Hepatic stellate cell (primary cell): ENCODE measurements at places on chromosomes 3 and 15.
A peak's percentile ranks its signal among the peaks of the same experiment; 100 is the strongest.

GRCh38 chr3:26091626-26092025 is 301.7 kb downstream of the OXSM start:
- no peak for DNase-seq

DNA sequence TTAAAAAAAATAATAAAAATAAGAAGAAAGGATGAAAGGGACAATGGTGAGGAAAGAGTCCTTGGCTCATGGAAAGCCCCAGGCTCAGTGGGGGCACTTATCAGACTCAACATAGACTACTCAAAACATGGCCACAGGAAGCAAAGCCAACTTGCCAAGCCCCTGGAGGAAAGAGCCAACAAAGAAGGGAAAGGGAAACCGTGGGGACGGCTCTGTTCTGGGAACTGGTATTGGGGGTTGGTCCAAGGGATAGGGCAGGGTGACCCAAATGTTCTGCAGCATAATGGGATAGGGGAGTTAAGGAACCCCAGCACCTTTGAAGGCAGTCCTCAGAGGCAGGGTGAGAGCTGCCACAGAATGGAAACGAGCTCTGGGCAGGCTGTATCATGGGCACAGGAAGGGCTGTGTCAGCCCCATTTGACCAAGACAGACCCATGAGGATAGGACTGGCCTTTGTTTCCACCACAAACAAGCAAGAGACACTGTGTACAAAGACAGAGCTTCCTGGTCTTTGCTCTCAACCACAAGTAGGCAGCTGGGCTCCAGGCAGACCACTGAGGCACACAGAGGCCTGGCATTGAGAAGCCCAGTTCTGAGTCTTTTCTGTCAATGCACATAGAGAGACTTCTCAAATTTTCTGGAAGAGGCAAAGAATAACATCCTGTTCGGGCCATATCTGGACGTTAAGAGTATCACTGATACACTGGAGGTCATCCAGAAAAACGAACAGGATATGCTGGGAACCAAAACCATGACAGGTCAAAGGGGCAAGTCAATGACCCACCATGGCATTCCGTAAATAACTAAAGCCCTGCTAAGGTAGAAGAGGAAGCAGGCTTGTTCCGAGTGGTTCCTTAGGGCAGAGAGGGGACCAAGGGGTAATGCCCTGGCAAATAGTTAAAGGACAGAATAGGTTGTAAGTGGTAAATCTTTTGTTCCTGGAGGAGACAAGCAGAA is 10.6 kb upstream of the SEMA7A start:
- no peak for DNase-seq

GRCh38 chr15:71701808-71702207 is 108.5 kb upstream of the NR2E3 start:
- no peak for DNase-seq

GRCh38 chr3:105285653-105286241 is 81.0 kb upstream of the ALCAM start:
- no peak for DNase-seq

GRCh38 chr15:74302821-74303359 is 64.6 kb downstream of the CYP11A1 start:
- DNase-seq: peak; percentile 63

GRCh38 chr15:70609889-70610288 is 153.5 kb downstream of the UACA start:
- DNase-seq: no peak

GRCh38 chr3:129958755-129959154 is 15.8 kb upstream of the TRH start:
- no peak for DNase-seq

GRCh38 chr3:112894258-112894657 is 47.6 kb upstream of the CD200R1L start:
- DNase-seq: no peak

DNA sequence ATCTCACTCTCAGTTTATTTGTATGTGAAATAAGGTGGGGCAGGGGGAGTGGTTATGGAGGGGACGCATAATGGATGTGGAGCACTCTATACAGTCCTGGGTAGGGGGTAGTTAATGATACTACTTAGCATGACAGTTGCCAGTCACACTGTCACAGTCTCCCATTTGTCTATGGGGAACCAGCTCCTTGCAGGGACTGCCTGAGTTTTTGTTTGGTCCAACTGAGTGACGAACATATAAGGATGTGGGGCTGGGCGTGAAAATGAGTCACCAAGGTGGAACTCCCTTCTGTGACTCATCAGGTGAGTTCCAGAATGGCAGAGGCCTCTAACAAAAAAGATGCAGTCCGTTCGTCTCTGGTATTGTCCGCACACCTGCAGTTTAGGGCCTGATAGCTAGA is 235.3 kb upstream of the ST8SIA2 start:
- DNase-seq: no peak

GRCh38 chr3:122799322-122799721 is 4.5 kb downstream of the SLC49A4 start:
- DNase-seq: no peak
